ENCODE measurements at places on chromosomes 11 and 22.
A peak's percentile ranks its signal among the peaks of the same experiment; 100 is the strongest.

DNA sequence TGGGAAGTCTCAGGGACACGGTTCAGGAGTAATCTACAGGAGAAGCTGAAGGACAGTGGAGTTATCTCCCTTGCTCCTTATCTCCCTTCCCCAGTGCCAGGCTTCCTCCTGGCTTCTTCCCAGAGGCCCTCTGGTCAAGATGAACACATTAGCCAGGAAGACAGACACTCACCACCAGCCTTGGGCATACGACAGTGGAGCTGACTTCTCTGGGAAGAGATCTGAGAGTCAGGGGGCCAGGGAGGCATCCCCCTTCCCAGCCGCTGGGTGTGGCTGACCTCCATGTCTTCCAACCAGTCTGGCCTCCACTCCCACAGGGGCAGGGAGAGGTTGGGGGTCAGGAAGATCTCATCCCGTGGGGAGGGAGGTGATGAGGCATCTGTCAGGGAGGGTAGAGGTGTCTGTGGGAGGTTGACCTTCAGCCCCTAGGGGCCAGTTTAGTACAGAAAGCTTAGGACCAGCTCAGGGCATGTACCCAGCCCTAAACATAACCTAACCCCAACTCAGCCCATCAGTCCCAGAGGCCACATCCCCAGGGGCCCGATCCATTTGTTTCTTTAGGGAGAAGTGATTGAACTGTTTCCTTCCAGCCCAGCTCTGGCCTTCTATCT, 12.7 kb downstream of the ROBO4 start:
- no peak for DNase-seq

GRCh38 chr11:71190551-71190950, 61.8 kb downstream of the SHANK2 start:
- DNase-seq = no peak

- peak; percentile 13 for DNase-seq
These were observed 27.0 kb upstream of the AMOTL1 start for GRCh38 chr11:94741022-94741679.

GRCh38 chr11:64854534-64855502, 10.4 kb upstream of the CDC42BPG start:
- no peak for DNase-seq

DNA sequence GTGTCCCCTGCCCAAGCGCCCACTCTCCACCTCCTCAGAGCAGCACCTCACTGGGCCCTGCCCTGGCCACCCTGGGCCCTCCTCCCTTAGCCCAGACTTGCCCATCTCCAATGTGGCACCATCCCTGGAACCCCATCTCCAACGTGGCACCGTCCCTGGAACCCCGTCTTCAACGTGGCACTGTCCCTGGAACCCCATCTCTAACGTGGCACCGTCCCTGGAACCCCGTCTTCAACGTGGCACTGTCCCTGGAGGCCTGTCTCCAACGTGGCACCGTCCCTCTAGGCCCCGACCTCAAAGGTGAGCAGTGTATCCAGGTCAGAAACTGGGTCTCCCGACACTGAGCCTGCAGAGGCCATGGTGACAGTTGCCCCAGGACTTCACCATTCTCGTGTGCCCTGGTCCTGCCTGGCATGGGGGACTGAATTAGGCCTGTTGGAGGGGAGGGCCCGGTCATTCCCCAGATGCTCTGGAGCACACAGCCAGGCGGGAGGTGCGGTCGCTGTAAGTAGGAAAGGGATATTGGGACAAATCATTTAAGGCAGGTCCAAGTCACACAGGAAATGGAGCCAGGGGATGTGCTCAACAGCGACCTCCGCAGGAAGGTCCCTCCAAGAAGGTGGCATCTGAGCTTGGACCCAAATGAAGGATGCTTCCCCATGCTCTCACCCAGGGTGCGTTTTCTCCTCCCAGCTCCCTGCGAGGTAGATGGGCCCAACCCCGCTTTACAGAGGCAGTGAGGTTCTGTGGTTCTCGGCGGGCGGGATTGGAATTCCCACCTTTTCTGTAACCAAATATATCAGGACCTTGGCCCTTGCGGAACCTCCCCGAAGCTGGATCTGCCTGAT, 2.4 kb upstream of the CTSD start:
- DNase-seq = no peak

- DNase-seq = no peak
These were observed 28.9 kb downstream of the RAB39A start for GRCh38 chr11:107957109-107957588.

GRCh38 chr11:121482231-121483129, 29.7 kb upstream of the SORL1-AS1 start:
- DNase-seq = peak; percentile 77

DNA sequence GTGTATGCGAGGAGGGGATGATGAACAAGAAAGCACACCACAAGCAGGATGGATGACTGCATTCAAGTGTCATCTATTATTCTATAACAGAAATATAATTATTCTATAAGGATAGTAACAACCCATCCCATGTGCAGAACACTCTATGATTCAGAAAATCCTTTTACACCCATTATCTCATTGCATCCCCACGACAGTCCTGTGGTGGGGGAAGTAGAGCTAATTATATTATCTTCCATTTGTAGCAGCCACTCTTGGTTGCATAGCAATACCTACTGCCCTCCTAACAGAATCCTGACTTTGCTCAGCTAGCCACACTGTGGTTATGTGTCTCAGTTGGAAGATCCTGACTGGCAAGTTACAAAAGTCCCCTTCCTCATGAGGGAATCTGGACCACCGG, 406.5 kb upstream of the NARS2 start:
- no peak for DNase-seq

DNA sequence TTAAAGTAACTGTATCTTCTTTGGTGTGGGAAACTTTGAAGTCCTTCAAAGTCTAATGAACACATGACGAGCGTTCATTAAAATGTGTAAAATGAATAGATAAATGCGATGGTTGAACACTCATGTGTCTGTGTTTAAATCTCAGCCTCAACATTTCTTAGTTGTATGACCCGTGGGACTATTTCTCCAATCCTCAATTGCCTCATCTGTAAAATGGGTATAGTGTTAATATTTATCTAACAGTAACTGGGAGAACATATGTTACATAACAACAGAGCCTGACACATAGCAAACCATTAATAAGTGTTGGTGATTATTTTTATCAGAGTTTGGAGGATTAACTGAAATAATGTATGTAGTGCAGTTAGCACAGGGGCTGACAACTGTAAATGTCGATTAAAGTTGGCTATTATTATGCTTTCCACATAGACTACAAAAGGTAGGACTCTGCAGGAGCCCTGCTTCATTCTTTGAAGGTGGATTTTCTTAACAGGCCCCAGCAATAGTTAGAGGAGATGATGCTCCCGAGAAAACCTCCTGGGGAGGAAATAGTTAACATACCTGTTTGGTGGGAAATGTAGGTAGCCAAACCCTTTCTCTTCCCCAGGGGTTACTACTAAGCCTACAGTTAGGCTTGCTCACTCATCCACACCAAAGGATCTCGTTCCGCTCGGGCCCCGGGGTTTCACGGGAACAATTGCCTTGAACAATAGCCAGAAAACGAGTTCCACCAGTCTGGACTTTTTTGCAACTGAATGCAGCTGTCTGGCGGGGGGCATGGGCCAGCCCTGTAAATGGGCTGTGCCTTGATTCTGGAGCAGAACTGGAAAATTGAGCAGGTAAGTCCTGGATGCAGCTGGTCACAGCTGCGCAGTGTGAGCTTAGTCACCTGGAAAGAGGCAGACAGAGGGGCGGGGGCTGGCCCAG, 133.4 kb downstream of the DBX1 start:
- no peak for DNase-seq

DNA sequence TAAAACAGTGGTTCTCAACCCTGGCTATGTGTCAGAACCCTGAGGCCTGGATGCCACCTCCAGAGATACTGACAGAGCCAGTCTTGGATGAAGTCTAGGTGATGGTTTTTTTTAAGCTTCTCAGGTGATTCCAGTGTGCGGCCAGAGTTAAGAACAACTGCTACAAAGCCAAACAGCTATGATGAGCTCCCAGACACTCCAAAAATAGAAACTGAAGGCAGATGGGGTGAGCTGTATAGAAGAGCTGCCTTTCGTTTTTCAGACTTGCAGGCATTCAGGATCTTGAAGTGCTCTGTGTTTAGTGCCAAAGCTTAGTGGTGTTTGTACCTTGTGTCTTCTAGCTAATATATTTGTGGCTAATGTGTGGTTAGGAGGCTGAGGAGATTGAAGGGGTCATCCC, 14.2 kb downstream of the SCUBE2 start:
- no peak for DNase-seq

DNA sequence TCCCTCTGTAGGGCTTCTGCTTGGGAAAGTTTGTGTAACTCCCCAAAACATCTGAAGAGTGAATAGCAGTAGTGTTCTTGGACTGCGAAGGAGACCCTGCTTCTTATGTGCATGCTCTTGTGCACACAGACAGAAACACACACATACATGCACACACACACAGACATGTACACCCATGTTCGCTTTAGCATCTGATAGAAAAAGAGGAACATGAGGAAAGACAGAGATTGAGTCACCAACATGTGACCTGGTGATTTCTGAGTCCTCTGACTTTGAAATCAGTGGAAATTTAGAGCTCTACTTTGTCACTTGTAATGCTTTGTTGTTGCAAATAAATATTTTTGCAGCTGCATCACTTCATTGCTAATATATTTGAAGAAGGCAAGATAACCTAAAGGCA, 23.8 kb downstream of the CD44 start:
- DNase-seq = peak; percentile 83
